Heart left ventricle (tissue), 16 donors: ENCODE measurements at places on chromosomes 2 and 18. TPM values are rescaled to one million over a fixed set of nuclear protein-coding genes. Genes with fewer than 3 reads are reported as not detected.

Gene DIS3L2
- 22.4 TPM for total RNA-seq

Gene CHRND
- not detected for total RNA-seq

Gene ICOS
- not detected for total RNA-seq

DNA sequence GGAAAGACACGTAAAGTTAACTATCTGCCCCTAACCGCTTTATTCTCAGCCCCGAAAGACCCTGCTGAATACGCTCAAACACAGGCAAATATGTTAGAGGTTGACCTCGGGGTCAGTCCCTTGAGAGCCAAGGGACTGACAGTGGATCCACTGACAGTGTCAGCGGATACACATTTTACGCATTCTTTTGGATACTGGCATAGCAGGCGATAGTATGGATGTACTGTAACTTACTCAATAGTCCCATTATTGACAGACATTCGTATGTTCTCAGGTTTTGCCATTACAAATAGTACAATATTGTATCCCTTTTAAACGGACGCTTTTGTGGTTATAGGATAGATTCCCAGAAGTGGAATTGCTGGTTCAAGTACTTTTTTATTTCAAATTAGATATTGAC lies 13.4 kb downstream of the ATP6V1B1 start:
- DNase-seq = no peak

Gene C2orf69
- 9.5 TPM for total RNA-seq

Gene FSHR
- not detected for total RNA-seq

DNA sequence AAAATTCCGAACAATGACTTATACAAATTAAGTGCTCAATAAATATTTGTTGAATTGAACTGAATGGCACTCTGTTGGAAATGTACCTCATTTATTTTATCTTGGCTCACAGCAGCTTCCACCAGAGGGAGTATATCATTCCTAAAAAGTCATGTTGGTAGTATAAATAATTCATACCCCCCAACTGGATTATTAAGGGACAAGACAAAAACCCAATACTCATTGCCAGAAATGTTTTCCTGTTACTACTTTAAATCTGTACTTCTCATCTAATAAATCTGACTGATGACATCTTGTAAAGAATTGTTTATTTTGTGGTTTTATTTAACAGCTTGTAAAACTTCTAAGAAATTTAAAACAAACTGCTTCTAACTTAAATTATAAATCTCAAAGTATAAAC lies 163.9 kb downstream of the CDH2 start:
- no peak for DNase-seq
